Thyroid gland (tissue), 4 donors: ENCODE measurements at places on chromosomes 2 and 18. TPM values are rescaled to one million over a fixed set of nuclear protein-coding genes. Genes with fewer than 3 reads are reported as not detected.
A peak's percentile ranks its signal among the peaks of the same experiment; 100 is the strongest.

GRCh38 chr2:214034417-214034816 lies 376.4 kb upstream of the VWC2L start:
- no peak for DNase-seq

Gene NCKAP1
- 163 TPM for total RNA-seq

- DNase-seq = no peak
These were observed 585 bp upstream of the ANAPC1 start for GRCh38 chr2:111884592-111884964.

DNA sequence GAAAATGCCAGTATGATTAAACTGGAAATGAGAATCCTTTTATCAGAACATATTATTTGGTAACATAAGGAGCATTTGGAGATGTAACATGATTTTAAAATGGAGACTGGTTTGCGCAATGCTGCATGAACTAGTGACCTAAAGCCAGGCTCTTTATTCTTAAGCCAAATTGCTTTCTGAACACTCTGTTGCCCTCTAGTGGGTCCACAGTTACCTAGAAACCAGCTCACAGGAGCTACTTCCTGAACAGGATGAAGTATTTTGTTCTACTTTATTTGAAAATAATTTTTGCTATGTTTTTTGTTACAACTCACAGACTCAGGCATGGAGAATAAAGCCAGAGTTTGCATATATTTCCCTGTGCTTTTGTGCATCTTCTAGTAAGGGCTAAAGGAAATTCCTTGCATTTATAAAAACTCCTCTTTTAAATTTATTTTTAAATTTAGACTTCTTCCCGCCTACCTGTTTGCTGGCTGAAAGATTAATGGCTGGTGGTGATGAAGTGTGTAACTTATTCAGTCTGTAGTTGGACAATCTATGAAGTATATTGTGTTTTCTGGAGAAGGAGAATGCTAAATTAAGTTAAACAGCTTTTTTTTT lies 146.7 kb downstream of the PARD3B start:
- DNase-seq = peak; percentile 48

DNA sequence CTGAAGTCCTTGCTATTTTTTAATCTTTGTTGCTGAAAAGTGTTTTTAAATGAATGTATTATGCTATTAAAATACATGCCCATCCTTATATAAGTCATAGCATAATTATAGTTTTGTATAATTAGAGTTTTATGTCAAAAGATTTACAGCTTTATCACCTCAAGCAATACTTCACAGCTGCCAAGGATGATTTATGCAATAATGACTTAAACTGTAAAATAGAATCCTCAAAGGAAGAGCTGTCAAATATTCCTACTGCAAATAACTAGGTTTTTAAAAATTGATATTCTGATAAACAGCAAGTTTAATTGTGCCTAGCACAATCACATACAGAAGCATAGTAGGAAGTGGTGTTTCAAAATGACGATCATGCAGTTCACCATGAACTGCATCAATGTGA lies 5.2 kb downstream of the KCNH7 start:
- no peak for DNase-seq

Gene OTX1
- not detected for total RNA-seq

- peak; percentile 29 for DNase-seq
These were observed 651.3 kb downstream of the DCDC2C start for GRCh38 chr2:4354678-4355077.

Gene ZNF892
- total RNA-seq = 10.5 TPM

Gene CRACDL
- total RNA-seq = 9.3 TPM

DNA sequence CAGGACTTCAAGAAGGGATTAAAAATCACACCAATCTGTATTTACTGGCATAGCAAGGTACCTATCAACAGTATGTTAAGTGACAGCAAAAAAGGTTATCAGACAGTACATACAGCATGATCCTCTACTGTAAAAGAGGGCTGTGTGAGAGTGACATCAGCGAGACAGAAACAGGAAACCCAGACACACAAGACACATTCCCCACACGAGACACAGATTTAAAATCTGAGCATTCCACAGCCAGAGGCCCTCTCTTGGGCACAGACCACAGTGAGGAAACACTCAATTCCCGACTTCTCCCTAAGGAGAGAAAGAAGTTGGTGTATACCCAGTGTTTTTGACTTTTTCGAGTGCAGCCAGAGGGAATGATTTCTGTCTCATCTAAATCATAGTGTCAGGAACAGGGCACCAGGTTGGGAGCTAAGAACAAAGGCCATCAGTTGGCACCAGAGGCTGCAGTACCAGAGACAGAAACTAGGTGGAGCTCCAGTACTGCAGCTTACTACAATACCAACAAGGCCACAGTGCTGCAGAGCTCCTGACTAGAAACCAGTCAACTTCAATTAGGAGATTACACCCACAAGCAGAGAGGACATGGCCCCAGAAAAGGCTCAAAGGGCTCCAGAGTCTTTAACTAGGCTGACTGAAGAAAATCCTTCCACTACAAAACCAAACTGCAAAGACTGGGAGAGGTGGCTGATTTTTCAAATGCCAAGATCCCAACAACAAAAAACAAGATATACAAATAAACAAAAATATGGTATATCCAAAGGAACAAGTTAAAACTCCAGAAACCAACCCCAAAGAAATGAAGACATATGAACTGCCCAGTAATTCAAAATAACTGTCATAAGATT lies 41.0 kb downstream of the UNC50 start:
- peak; percentile 83 for DNase-seq

- no peak for DNase-seq
These were observed 748.7 kb downstream of the BCL11A start for GRCh38 chr2:59804732-59805131.

GRCh38 chr2:236616031-236616430 lies 46.4 kb downstream of the ACKR3 start:
- no peak for DNase-seq

DNA sequence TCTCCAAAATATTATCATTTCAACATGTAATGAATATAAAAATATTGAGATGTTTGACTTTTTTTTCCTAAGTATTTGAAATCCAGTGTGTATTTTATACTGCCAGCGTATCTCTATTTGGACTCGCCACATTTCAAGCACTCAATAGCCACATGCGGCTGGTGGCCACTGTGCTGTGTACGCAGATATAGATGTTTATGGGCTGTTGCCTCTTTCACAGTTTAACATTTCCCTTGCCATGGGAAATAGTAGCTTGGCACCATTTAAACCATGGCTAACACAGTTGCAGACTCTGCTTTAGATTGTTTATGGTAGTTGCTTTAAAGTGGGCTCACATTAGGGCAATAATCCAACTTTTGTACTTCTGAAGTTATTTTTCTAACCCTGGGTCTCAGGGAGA lies 136.6 kb upstream of the ITGB6 start:
- no peak for DNase-seq

Gene CYRIA
- 48.0 TPM for total RNA-seq

DNA sequence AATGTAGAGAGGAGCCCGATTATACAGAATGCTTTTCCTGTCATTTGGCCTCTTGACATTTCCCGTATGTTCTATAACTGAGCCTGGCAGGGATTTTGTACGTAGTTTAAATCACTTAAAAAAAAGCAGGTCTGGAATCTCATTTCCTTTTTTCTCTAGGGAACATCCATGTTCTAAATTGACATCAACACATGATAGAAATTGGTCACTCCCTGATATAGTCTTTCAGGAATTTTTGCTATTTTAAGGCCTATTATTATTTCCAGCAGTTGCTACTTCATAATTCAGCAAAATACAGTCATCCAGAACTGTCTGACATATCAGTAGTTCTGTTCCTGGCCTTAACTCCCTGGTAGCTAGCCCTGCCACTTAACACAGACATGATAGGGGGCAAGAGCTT lies 565.7 kb upstream of the ZEB2 start:
- no peak for DNase-seq

DNA sequence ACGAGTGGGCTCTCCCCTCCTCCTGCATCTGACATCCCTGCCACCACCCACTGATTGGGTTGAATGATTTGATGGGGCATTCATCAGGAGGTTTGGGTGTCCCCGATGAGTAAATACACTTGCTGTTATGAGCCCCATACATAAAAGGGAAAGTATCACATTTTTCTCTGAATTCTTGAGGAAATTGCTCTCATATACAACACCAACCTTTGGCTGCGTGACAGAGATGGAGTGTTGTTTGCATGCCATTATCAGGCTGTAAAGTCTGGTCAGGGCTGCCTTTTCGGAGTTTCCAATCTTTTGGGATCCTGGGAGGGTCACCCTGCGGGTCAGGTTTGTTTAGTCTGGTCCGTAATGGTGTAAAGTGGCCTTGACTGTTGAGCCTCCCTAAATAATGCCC lies 227.9 kb upstream of the SPRED2 start:
- DNase-seq = no peak

- DNase-seq = peak; percentile 26
These were observed 38.0 kb downstream of the SLC4A1AP start for GRCh38 chr2:27701676-27702075.

Gene CD8B
- not detected for total RNA-seq
